ENCODE measurements at places on chromosomes 11 and 22. TPM values are rescaled to one million over a fixed set of nuclear protein-coding genes. Genes with fewer than 3 reads are reported as not detected.

DNA sequence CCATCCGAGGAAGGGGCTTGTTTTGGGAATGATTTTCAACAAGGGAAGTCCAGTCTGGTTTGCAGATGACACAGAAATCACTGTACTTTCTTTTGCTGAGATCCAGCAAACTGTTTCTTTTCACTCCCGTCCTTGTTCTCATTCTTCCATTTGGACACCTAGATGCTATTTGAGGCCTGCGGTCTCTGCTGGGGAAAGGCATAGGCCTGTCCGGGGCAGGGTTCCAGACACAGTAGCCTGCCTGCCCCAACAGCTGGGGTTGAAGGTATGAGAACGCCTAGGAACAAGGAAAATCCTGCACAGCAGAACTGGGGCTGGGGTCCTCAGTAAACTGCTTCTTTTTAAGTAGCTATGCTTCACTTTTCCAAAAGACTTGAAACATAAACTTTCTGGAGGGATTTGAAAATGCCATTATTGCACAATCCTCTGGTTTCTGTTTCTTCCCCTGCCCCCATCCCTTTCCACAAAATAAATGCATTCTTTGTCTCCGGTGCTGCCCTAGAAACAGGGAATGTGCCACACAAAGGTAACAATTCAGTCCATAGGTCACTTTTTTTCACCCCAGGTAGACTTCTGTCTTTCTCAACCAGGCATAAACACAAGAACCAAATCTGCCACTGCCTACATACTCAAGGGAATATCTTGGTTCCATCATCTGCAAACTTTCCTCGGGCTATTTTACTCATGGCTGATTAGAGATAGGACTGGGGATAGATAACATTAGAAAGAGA is 174.8 kb upstream of the MTMR2 start:
- no peak overlapping the region for H3K27ac ChIP-seq
- no peak overlapping the region for H3K4me3 ChIP-seq
- H3K4me1 ChIP-seq, result peaks cover 25% of the 10 kb centered on the region
- DNase-seq, result no peak

- no peaks in the 10 kb centered on the region for H3K36me3 ChIP-seq
- peaks cover 6% of the 10 kb centered on the region for H3K4me1 ChIP-seq
- DNase-seq, result peak; percentile 82
- no peak overlapping the region for H3K4me3 ChIP-seq
- no peak overlapping the region for H3K27ac ChIP-seq
Observed at GRCh38 chr11:75547617-75548058, 14.4 kb upstream of the SERPINH1 start.

DNA sequence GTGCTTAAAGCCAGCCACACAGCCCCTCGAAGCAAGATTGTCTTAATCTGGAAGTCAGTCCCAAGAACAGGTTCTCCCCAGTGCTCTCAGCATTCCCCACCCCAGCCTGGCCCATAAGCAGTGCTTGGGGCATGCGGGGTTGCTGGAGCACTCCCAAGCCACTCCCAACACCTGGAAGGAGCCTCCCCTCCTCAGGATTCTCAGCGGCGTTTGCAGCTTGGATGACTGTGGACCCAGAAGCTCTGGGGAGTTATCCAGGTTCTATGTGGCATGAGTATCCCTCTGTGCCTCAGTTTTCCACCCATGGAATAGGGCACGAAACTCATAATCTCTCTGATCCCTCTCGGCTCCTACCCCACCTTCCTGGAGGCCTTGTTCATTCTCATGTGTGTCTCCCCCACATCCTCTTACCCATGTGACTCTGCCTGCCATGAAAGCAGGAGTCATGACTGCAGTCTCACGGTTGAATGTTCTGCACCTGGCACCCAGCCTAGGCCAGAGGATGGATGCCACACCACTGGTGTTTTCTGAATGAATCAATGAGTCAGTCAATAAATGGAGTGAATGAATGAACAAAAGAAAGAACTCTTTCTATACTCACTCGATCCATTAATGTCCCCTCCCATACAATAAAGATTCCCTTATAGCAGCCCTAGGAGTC is 33.4 kb upstream of the WNT7B start:
- no peaks in the 10 kb centered on the region for H3K36me3 ChIP-seq
- H3K4me1 ChIP-seq, result peaks cover 45% of the 10 kb centered on the region
- H3K4me3 ChIP-seq, result no peak overlapping the region

DNA sequence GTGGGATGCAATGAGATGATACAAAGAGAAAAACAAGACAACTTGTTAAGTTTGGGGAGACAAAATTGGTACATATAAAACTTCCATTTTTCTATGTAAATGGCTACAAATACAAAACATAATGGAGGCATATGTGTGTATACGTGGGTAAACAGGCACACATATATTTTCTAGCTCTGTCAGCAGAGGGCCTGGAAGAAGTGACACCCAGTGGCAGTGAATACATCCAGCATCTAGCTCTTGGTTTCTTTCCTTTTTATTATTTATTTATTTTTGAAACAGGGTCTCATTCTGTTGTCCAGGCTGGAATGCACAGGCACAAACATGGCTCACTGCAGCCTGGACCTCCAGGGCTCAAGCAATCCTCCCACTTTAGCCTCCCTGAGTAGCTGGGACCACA is 5.0 kb upstream of the RASL10A start:
- peaks cover 3% of the 10 kb centered on the region for H3K4me1 ChIP-seq
- H3K4me3 ChIP-seq, result no peak overlapping the region
- no peaks in the 10 kb centered on the region for H3K36me3 ChIP-seq
- H3K27ac ChIP-seq, result no peak overlapping the region
- no peak for DNase-seq
- peaks cover 10% of the 10 kb centered on the region for H3K27me3 ChIP-seq

GRCh38 chr22:37059876-37060449 is 8.4 kb downstream of the KCTD17 start:
- peaks cover 20% of the 10 kb centered on the region for H3K36me3 ChIP-seq
- no peak overlapping the region for H3K27ac ChIP-seq
- H3K4me1 ChIP-seq, result no peaks in the 10 kb centered on the region
- H3K4me3 ChIP-seq, result no peak overlapping the region

GRCh38 chr11:13907678-13908077 is 54.8 kb upstream of the SPON1 start:
- H3K4me1 ChIP-seq, result no peaks in the 10 kb centered on the region
- no peak for DNase-seq
- H3K27ac ChIP-seq, result no peak overlapping the region
- no peaks in the 10 kb centered on the region for H3K27me3 ChIP-seq
- H3K36me3 ChIP-seq, result no peaks in the 10 kb centered on the region

The ENTHD1 gene
- total RNA-seq, result not detected

DNA sequence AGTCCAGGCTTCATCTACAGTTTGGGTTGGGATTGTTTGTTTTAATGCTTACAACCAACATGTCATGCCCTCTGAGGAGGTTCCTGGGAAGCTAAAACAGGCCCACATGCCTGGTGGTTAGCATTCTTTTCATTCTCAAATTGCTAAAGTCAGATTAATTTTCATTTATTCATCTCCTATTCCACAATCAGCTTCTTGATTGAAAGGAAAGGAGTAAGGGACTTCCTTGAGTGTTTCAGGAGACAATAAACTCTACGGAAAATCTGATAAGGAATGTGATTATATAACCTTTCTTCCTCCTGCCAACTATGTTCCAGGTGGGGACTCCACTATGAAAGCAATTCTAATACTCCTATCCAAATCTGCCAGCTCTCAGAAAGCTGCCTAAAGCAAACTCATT is 30.8 kb downstream of the MRTFA start:
- no peak for DNase-seq
- H3K27ac ChIP-seq, result no peak overlapping the region
- no peak overlapping the region for H3K4me3 ChIP-seq
- H3K4me1 ChIP-seq, result peaks cover 47% of the 10 kb centered on the region
- H3K36me3 ChIP-seq, result no peaks in the 10 kb centered on the region
- no peaks in the 10 kb centered on the region for H3K27me3 ChIP-seq

The RIMBP3C gene
- total RNA-seq, result 0.41 TPM

DNA sequence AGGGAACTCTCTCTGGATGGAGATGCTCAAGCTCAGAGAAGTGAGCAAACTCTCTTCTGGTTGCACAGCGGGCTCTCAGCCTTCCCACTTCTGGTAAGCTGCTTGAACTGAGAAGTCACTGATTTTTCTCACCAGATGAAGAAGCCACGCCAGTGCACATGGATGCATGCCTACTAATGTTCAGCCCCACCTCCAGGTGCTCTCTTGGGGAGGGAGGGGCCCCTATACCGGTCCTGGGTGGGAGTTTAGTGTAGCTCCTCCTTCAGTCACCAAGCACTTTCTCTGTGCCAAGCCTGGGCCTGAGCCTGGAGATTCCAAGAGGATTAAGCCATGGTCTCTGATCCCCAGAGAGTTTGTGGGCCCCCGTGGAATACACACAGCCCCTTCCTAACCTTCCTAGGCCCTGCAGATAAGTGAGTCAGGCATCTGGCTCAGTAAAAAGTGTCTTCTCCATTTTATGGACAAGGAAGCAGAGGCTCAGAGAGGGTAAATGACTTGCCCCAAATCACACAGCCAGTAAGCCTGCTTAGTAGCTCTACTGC is 142.2 kb downstream of the ST3GAL4 start:
- peaks cover 7% of the 10 kb centered on the region for H3K27me3 ChIP-seq
- H3K27ac ChIP-seq, result no peak overlapping the region
- H3K36me3 ChIP-seq, result no peaks in the 10 kb centered on the region

DNA sequence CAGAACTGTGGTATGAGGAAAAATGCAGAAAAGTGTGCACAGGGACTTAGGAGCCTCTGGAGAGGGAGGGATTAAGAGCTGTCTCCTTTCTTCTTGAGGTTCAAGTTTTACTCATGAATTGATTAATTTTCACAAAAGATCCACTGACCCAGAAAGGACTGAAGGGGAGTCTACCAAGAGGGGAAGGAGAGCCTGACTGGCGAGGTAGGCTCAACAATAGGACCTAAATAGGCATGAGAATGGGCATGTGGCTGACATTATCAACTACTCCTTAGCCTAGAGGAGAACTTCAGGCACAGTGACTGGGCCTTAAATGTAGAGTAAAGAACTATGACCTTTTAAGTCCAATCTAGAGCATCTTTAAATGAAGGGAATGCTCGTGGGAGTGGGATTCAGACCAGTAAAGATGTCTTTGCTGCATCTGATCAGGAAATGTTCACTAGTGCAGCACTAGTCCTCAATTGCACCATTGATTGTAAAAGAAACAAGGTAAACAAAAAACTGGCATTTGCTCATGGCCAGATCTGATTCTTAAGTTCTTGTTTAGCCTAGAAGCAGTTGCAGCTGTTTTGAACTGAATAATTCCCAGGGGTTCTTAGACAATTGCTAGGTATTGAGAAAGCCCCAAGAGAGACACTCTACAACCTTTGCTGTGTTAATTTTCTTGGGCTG is 135.6 kb downstream of the RAB38 start:
- no peaks in the 10 kb centered on the region for H3K36me3 ChIP-seq
- H3K4me3 ChIP-seq, result no peak overlapping the region
- no peak overlapping the region for H3K27ac ChIP-seq

The SEPTIN3 gene
- 3.2 TPM for total RNA-seq

The MS4A12 gene
- total RNA-seq, result not detected

The C22orf23 gene
- total RNA-seq, result not detected

The GPR83 gene
- 0.12 TPM for total RNA-seq

- no peak overlapping the region for H3K4me3 ChIP-seq
- H3K27me3 ChIP-seq, result no peaks in the 10 kb centered on the region
- H3K36me3 ChIP-seq, result no peaks in the 10 kb centered on the region
- no peak overlapping the region for H3K27ac ChIP-seq
- H3K4me1 ChIP-seq, result no peaks in the 10 kb centered on the region
Observed at GRCh38 chr11:18743900-18744514, 18.0 kb upstream of the IGSF22 start.

GRCh38 chr11:133809569-133810491 is 35.5 kb downstream of the SPATA19 start:
- H3K27ac ChIP-seq, result no peak overlapping the region
- no peaks in the 10 kb centered on the region for H3K4me1 ChIP-seq
- no peaks in the 10 kb centered on the region for H3K27me3 ChIP-seq
- DNase-seq, result no peak

The DENND5A gene
- total RNA-seq, result 90.8 TPM

The TLCD5 gene
- 4.2 TPM for total RNA-seq

DNA sequence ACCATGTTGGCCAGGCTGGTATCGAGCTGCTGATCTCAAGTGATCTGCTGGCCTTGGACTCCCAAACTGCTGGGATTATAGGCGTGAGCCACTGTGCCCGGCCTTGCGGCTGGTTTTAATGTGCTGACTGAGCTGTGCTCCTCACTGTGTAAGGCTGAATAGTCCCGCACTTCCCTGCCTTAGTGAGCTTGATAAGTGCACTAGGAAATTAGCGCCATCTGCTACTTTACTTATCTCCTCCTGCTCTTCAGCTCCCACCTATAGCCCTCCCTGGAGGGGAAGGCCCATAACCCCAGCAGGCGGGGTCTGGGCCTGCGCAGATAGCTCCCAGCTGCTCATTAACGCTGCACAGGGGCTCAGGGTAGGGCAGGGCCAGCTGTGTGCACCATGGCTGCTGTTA is 49.4 kb downstream of the CLMP start:
- DNase-seq, result no peak
- peaks cover 6% of the 10 kb centered on the region for H3K4me1 ChIP-seq
- H3K27ac ChIP-seq, result no peak overlapping the region
- H3K4me3 ChIP-seq, result no peak overlapping the region
- H3K36me3 ChIP-seq, result no peaks in the 10 kb centered on the region

The OR5B21 gene
- total RNA-seq, result not detected

DNA sequence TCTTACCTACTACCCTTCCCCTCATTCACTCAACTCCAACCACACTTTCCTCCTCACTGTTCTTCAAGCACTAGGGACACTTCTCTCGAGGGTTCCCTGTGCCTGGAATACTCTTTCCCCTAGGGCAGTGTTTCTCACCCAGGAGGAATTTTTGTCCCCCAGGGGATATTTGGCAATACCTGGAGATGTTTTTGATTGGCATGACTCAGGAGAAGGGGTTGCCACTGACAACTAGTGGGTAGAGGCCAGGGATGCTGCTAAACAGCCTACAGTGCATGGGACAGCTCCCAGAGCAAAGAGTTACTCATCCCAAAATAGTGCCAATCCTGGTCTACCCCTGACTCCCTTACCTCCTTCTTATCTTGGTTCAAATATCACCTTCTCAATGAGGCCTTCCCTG is 40.0 kb downstream of the BTG4 start:
- DNase-seq, result no peak
- no peaks in the 10 kb centered on the region for H3K27me3 ChIP-seq
- no peak overlapping the region for H3K4me3 ChIP-seq
- no peaks in the 10 kb centered on the region for H3K36me3 ChIP-seq
- no peak overlapping the region for H3K27ac ChIP-seq

- no peak overlapping the region for H3K4me3 ChIP-seq
- H3K36me3 ChIP-seq, result no peaks in the 10 kb centered on the region
- H3K27me3 ChIP-seq, result no peaks in the 10 kb centered on the region
- DNase-seq, result no peak
- no peak overlapping the region for H3K27ac ChIP-seq
Observed at GRCh38 chr22:41768430-41768829, 32.0 kb upstream of the CCDC134 start.

DNA sequence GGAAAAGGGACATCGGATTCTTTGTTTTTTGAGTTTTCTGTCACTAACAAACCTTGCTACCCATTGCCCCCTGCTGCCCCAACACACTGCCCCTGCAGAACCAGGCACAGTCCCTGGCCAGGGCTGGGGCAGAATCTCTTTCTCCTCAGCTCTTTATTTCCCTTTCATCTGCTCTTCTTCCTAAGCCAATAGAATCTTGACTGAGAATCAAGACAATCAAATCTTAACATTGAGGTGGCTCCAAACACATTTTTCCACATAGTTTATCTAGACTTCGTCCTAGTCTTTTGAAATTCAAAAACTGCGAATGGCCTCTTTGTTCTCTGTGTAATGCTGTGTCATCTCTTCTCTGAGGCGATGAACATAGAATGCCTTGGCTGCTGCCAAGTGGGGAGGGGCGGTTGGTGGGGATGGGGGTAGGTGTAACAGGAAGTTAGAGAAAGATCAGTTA is 16.1 kb upstream of the NTM start:
- no peak overlapping the region for H3K27ac ChIP-seq
- DNase-seq, result no peak
- no peaks in the 10 kb centered on the region for H3K36me3 ChIP-seq
- no peaks in the 10 kb centered on the region for H3K27me3 ChIP-seq
- H3K4me3 ChIP-seq, result no peak overlapping the region

The MS4A15 gene
- 147 TPM for total RNA-seq

The IGF2 gene
- total RNA-seq, result 8.8 TPM

The TMEM121B gene
- total RNA-seq, result 2.1 TPM
